Bronchial smooth muscle cell (primary cell): ENCODE measurements at places on chromosomes 6 and 20. TPM values are rescaled to one million over a fixed set of nuclear protein-coding genes. Genes with fewer than 3 reads are reported as not detected.

The BCAS1 gene
- total RNA-seq: under 0.01 and 0.09 TPM in 2 replicates

The ADGRF4 gene
- under 0.01 TPM in 1 of 2 replicates, not detected in the other for total RNA-seq

The C6orf132 gene
- total RNA-seq: 0.63 TPM in 1 of 2 replicates, not detected in the other

The WFDC9 gene
- total RNA-seq: not detected in 2 replicates

The TCP11 gene
- 0.16 TPM in 1 of 2 replicates, not detected in the other for total RNA-seq

The PTCHD4 gene
- 1.3 and 2.3 TPM in 2 replicates for total RNA-seq

The LAMA2 gene
- 110 and 204 TPM in 2 replicates for total RNA-seq

The DNAH8 gene
- under 0.01 TPM in 1 of 2 replicates, not detected in the other for total RNA-seq

The EDN3 gene
- not detected in 2 replicates for total RNA-seq

The AIF1 gene
- not detected in 2 replicates for total RNA-seq

The MRAP2 gene
- 0.47 TPM in 1 of 2 replicates, not detected in the other for total RNA-seq

The HLA-A gene
- 288 and 366 TPM in 2 replicates for total RNA-seq

The MRPS26 gene
- total RNA-seq: 39.1 and 46.0 TPM in 2 replicates

The C20orf204 gene
- total RNA-seq: 0.47 and 0.60 TPM in 2 replicates

The ZNF334 gene
- 2.4 and 7.0 TPM in 2 replicates for total RNA-seq

The NTSR1 gene
- under 0.01 and 0.32 TPM in 2 replicates for total RNA-seq

The KCNG1 gene
- 5.5 and 10.6 TPM in 2 replicates for total RNA-seq

The ZNF76 gene
- 17.6 and 18.3 TPM in 2 replicates for total RNA-seq

The CDH4 gene
- total RNA-seq: 0.32 TPM in 1 of 2 replicates, not detected in the other

The NT5E gene
- 331 and 607 TPM in 2 replicates for total RNA-seq

The LY6G6D gene
- 0.47 TPM in 1 of 2 replicates, not detected in the other for total RNA-seq

The OPRM1 gene
- total RNA-seq: under 0.01 TPM in 1 of 2 replicates, not detected in the other

The C6orf163 gene
- total RNA-seq: 1.4 and 2.4 TPM in 2 replicates

The VSTM2L gene
- total RNA-seq: 0.32 and 2.7 TPM in 2 replicates

The CPXM1 gene
- 0.47 and 1.0 TPM in 2 replicates for total RNA-seq

The TREML2 gene
- under 0.01 TPM in 1 of 2 replicates, not detected in the other for total RNA-seq

The DNMT3B gene
- total RNA-seq: 1.1 and 1.5 TPM in 2 replicates

The ERVFRD-1 gene
- total RNA-seq: not detected in 2 replicates

The COL9A1 gene
- not detected in 2 replicates for total RNA-seq

The GGT7 gene
- total RNA-seq: 10.7 and 12.9 TPM in 2 replicates

The RAET1E gene
- 1.1 and 1.4 TPM in 2 replicates for total RNA-seq

The OR2J3 gene
- total RNA-seq: not detected in 2 replicates

The PBOV1 gene
- total RNA-seq: not detected in 2 replicates

The ZKSCAN8 gene
- total RNA-seq: 13.1 and 13.6 TPM in 2 replicates

The GSTA1 gene
- not detected in 2 replicates for total RNA-seq

The HSPA1A gene
- total RNA-seq: 92.2 and 182 TPM in 2 replicates

The IL17F gene
- not detected in 2 replicates for total RNA-seq

The OLIG3 gene
- not detected in 2 replicates for total RNA-seq

The FAM83C gene
- total RNA-seq: not detected in 2 replicates

The WFDC2 gene
- not detected in 2 replicates for total RNA-seq

The TP53INP2 gene
- 2.0 and 3.6 TPM in 2 replicates for total RNA-seq

The MMS22L gene
- total RNA-seq: 5.4 and 8.9 TPM in 2 replicates

The MUCL3 gene
- not detected in 2 replicates for total RNA-seq

The GABRR2 gene
- 0.16 and 0.52 TPM in 2 replicates for total RNA-seq

The RCAN2 gene
- 0.09 and 1.6 TPM in 2 replicates for total RNA-seq

The CENPW gene
- total RNA-seq: 2.8 and 9.3 TPM in 2 replicates

The GSTA3 gene
- 0.17 TPM in 1 of 2 replicates, not detected in the other for total RNA-seq

The TSBP1 gene
- not detected in 2 replicates for total RNA-seq

The KCNQ2 gene
- total RNA-seq: not detected in 2 replicates

The CCDC167 gene
- 10.3 and 11.3 TPM in 2 replicates for total RNA-seq

The CDH26 gene
- total RNA-seq: 0.16 and 0.34 TPM in 2 replicates

The GABRR1 gene
- not detected in 2 replicates for total RNA-seq

The RIPOR3 gene
- total RNA-seq: 7.7 and 22.1 TPM in 2 replicates

The LYRM2 gene
- total RNA-seq: 9.7 and 17.0 TPM in 2 replicates

The COL20A1 gene
- total RNA-seq: under 0.01 TPM in 1 of 2 replicates, not detected in the other

The OARD1 gene
- total RNA-seq: 12.5 and 17.2 TPM in 2 replicates

The KIF25 gene
- total RNA-seq: not detected in 2 replicates
